ENCODE measurements at places on chromosomes 13 and 19.

DNA sequence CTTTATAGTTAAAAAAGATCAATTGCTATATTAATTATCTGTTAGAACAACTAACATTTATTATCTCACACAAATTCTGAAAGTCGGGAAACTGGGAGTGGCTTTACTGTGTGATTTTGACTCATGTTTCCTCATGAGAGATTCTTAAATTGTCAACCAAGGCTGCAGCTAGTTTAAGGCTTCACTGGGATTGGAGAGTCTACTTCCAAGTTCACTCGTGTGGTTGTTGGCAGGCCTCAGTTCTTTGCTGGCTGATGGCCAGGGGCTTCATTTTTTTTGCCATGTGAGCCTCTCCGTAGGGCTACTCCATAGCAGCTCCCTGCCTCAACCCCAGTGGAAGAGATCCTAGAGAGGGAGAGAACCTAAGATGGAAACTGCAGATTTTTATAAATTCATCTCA lies 24.5 kb upstream of the LPAR6 start:
- peak; percentile 16 for DNase-seq

DNA sequence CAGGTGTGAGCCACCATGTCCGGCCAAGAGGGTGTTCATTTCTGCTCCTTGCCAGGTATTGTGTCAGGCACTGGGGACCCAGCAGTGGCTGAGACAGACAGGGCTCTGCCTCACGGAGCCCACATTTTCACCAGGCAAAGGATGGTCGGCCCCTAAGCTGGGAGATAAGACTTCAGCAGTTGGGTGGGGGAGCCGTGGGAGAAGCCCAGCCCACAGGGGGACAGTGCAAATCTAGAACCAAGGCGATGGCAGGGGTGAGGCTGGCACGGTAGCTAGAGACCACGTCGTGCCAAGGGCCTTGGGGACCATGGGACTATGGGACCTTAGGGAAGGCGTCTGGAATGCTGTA lies 8.3 kb downstream of the LSR start:
- no peak for DNase-seq

GRCh38 chr13:73169971-73170370 lies 111.2 kb downstream of the KLF5 start:
- peak; percentile 52 for DNase-seq

GRCh38 chr13:113500530-113501265 lies 10.2 kb upstream of the DCUN1D2 start:
- no peak for DNase-seq

DNA sequence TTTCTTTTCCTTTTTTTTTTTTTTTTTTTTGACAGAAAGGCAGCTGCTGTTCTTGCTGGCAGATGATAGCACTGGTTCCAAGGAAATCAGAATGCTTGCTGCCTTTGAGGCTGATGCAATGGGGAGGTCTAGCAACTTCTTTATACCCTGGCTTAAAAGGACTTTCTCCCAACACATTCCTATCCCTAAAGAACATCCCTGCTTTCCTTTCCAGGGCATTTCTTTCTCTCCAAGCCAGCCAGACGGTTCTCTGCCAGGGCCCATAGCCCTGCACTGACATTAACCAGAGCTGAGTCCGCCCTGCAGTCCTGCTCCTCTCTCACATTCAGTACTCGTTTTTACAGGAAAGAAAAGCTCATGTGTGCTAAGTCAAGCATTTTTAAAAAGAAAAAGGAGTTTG lies 133.9 kb upstream of the WASF3 start:
- DNase-seq = no peak

- peak; percentile 60 for DNase-seq
Measured at GRCh38 chr13:45718063-45718462, 15.9 kb downstream of the CBY2 start.

GRCh38 chr13:67100730-67101129 lies 129.4 kb downstream of the PCDH9 start:
- no peak for DNase-seq

DNA sequence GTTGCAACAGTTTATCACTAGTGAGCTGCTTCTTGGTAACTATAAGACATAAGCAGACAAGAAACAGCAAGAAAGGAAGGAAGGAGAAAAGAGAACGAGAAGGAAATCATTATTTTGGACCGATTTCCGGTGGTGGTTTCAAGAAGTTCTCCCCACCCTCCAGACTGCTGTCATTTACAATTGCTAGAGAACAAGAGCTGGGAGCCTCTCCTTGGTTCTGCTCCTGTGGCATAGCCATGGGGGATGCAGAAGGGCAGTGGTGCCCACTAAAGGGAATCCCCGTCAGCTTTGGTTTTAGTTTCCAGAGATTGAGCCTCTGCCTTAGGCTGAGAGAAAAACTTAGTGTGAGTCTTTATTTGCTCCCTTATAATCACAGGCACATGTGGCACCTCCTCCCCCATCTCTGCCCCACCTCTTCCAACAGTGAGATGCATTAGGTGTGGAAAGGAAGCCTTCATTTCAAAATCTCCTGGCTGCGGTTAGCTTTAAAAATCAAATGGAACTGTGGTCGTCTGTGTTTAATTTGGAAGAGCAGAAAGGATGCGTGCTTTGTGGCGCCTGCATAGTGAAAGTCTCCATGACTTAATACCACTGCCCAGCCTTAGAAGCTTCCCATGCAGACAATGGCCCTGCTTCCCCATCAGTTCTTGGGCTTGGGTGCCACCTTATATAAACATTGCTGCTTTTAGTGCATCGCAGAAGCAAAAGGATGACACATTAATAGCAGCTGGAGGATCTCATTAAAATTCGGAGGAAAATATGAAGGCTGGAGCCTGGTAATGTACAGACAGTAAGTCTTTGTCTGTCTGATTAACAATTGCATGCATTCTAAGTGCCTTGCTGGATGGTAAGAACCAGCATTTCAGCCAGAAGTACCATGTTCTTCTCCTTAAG lies 25.0 kb downstream of the LRCH1 start:
- no peak for DNase-seq

DNA sequence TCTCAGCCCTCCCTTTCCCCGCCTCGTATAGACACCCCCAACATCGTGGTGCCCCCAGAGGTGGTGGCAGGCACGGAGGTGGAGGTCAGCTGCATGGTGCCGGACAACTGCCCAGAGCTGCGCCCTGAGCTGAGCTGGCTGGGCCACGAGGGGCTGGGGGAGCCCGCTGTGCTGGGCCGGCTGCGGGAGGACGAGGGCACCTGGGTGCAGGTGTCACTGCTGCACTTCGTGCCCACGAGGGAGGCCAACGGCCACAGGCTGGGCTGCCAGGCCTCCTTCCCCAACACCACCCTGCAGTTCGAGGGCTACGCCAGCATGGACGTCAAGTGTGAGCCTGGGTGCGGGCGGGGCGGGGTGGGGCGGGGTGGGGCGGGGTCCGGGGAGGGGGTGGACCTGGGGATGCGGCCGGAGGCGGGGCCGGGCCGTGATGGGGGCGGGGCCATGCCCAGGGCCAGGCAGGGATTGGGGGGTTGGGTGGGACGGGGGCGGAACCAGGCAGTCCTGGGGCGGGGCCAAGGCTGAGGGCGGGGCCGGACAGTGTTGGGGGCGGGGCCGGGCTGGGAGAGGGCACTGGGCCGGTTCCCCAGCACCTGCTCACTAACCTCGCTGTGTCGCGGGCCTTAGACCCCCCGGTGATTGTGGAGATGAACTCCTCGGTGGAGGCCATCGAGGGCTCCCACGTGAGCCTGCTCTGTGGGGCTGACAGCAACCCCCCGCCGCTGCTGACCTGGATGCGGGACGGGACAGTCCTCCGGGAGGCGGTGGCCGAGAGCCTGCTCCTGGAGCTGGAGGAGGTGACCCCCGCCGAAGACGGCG lies 7.8 kb downstream of the MAG start:
- DNase-seq = no peak

GRCh38 chr13:58302349-58302748 lies 670.8 kb downstream of the PCDH17 start:
- DNase-seq = no peak

All from A673 (cell line).